Esophagus squamous epithelium (tissue), 5 donors: ENCODE measurements at places on chromosomes 13 and 19. TPM values are rescaled to one million over a fixed set of nuclear protein-coding genes. Genes with fewer than 3 reads are reported as not detected.

Gene CRX
- total RNA-seq, result not detected

GRCh38 chr13:112624040-112624439, 36.1 kb upstream of the TUBGCP3 start:
- H3K4me1 ChIP-seq, result peaks cover 4% of the 10 kb centered on the region
- H3K4me3 ChIP-seq, result no peak overlapping the region
- H3K36me3 ChIP-seq, result no peaks in the 10 kb centered on the region
- no peak overlapping the region for H3K27ac ChIP-seq
- no peak for DNase-seq

DNA sequence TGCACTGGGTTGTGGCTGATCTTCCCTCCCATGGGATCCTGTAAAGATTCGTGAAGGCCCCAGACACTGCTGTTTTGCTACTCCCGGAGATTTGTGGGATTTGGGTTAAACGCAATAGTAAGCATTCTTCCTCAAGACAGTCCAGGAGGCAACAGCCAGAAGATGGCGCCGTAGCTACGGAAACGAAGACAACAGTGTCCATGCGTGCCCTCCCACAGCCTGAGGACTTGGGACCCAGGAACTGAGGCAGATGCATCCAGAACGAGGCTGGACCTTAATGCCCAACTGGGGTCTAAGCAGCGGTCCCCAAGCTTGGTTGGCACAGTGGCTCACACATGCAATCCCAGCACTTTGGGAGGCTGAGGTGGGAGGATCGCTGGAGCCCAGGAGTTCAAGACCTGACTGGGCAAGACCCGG, 57.6 kb upstream of the ZNF507 start:
- H3K27ac ChIP-seq, result peak overlapping the region; percentile 13
- no peaks in the 10 kb centered on the region for H3K27me3 ChIP-seq
- no peak for DNase-seq
- H3K4me3 ChIP-seq, result no peak overlapping the region

GRCh38 chr19:35013820-35014754, 14.0 kb downstream of the GRAMD1A start:
- peaks cover 8% of the 10 kb centered on the region for H3K36me3 ChIP-seq
- no peak overlapping the region for H3K27ac ChIP-seq
- no peaks in the 10 kb centered on the region for H3K27me3 ChIP-seq
- H3K4me1 ChIP-seq, result peaks cover 17% of the 10 kb centered on the region

Gene PLIN5
- 4.5 TPM for total RNA-seq

DNA sequence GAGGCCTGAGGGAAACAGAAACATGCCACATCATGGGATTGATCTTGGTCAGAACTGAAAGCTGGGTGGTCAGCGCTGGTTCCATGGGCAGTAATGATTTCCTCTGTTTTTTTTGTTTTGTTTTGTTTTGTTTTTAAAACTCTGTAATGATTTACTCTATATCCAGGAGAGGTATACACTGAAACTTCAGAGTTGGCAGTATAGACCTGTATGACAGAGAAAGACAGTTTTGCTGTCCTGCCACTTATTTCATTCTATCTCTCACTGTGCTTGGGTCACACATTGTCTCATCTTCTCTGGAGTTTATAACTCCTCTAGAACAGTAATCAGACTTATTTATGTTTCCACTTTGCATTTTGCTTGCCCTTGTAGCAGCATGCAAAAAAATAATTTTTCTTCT, 105.1 kb upstream of the SLITRK1 start:
- DNase-seq, result no peak
- H3K4me1 ChIP-seq, result no peaks in the 10 kb centered on the region
- no peaks in the 10 kb centered on the region for H3K36me3 ChIP-seq
- no peak overlapping the region for H3K4me3 ChIP-seq

Gene PPP2R1A
- 143 TPM for total RNA-seq

Gene WDR88
- total RNA-seq, result not detected

DNA sequence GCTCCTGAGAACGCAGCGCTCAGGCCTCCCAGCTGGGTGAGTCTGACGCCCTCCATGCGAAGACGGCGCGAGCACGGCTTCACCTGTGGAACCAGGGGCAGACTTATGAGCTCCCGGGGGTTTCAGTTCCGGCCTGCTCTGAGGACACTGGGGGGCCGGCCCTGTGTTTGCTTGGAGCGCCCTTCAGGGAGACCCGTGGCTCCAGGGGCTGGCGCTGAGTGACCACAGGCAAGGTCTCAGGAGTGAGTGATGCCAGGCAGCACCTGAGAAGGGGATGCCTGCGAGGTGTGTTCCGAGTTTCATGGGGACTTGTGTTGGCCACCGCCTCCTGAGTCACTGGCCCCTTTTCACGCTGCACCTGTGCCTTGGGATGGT, 4.5 kb downstream of the MCF2L start:
- no peaks in the 10 kb centered on the region for H3K36me3 ChIP-seq
- no peak overlapping the region for H3K27ac ChIP-seq
- peaks cover 4% of the 10 kb centered on the region for H3K27me3 ChIP-seq
- peaks cover 10% of the 10 kb centered on the region for H3K4me1 ChIP-seq
- no peak for DNase-seq

DNA sequence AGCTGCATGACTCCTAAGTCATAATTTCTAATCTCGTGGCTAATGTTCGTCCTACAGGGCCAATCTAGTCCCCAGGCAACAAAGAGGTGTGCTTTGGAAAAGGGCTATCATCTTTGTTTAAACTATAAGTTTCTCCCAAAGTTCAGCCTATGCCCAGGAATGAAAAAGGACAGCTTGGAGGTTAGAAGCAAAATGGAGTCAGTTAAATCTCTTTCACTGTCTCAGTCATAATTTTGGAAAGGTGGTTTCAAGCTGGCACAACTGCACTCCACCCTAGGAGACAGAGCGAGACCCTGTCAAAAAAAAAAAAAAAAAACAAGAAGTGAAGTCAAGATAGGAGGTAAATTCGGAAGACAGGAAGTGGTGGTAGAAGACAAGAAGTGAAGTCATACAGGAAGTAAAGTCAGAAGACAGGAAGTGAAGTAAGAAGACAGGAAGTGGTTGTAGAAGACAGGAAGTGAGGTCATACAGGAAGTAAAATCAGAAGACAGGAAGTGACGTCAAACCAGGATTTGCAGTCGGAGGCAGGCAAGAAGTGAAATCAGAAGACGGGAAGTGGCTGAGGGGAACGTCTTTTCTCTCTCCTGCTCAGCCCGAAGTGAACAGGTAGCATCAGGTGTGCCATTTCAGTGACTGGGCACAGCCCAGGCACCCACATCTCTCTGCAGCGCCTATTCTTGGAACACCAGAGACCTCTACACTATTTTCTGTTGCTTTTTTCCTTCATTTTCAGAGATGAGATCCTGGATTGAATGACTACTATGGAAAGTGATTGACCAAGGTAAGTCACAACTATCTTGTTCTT, 32.2 kb downstream of the GP6 start:
- no peak overlapping the region for H3K27ac ChIP-seq
- H3K27me3 ChIP-seq, result no peaks in the 10 kb centered on the region
- H3K36me3 ChIP-seq, result peaks cover 10% of the 10 kb centered on the region
- DNase-seq, result peak; percentile 40

GRCh38 chr19:36215276-36216123, 594 bp downstream of the ZNF146 start:
- H3K27me3 ChIP-seq, result no peaks in the 10 kb centered on the region
- peak overlapping the region; percentile 88 for H3K27ac ChIP-seq
- H3K4me3 ChIP-seq, result peak overlapping the region; percentile 76

GRCh38 chr13:102089722-102090121, 312.1 kb downstream of the FGF14 start:
- no peak overlapping the region for H3K4me3 ChIP-seq
- H3K27me3 ChIP-seq, result no peaks in the 10 kb centered on the region
- no peak overlapping the region for H3K27ac ChIP-seq
- no peak for DNase-seq
- no peaks in the 10 kb centered on the region for H3K4me1 ChIP-seq

GRCh38 chr13:69641773-69642172, 465.9 kb upstream of the ATXN8OS start:
- no peak overlapping the region for H3K4me3 ChIP-seq
- no peaks in the 10 kb centered on the region for H3K4me1 ChIP-seq
- no peaks in the 10 kb centered on the region for H3K36me3 ChIP-seq
- no peaks in the 10 kb centered on the region for H3K27me3 ChIP-seq
- H3K27ac ChIP-seq, result no peak overlapping the region
- DNase-seq, result no peak

Gene PCDH17
- 1.8 TPM for total RNA-seq

DNA sequence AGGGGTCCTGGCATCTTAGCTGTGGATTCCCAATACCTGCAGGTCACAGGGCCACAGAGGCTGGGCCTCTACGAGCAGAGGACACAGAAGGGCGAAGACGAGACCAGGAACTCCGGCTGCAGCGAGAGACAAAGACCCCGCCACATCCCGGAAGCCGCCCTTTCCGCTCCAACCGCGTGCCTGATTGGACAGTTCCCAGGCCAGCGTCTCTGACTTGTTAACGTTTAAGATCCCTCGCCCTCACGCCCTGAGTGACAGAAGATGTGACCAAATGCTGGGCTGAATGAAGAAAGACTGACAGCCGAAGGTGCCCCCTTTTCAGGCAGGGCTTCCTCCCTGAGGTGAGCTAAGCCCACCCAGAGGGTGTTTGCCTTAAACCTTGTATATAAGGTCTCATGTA, at the start of gene ZNF98:
Gene ZNF98 (minus strand): TSS at position 136 of the 400 bp plus-strand sequence. CDS start 122 bp downstream, at position 14.
- no peak for DNase-seq
- H3K4me3 ChIP-seq, result peak within 1 kb of the TSS; percentile 24
- H3K4me1 ChIP-seq, result no peaks in the 10 kb centered on the region
- H3K36me3 ChIP-seq, result no peaks in the 10 kb centered on the region
- H3K27ac ChIP-seq, result no peak within 1 kb of the TSS
- H3K27me3 ChIP-seq, result no peaks in the 10 kb centered on the region

Gene CD70
- not detected for total RNA-seq

DNA sequence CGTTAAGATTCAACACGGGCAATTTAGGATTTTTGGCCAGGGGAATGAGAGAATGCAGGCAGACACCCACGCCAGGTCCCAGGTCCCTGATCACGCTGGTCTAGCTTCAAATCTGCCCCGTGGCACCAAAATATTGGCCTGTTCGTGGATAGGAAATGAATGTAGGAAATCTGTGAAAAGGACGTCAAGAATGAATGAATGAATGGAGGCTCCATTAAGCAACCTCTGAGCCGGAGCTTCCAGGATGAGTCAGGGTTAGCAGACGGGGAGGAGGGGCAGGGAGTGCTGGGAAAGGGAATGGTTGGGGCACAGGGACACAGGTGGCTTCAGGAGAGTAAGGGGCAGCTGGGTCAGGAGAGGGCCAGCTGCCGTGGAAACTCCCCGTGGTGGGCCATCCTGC, 4.2 kb downstream of the SULT2B1 start:
- DNase-seq, result no peak
- peak overlapping the region; percentile 76 for H3K27ac ChIP-seq
- no peak overlapping the region for H3K4me3 ChIP-seq
- peaks cover 85% of the 10 kb centered on the region for H3K4me1 ChIP-seq
- peaks cover 19% of the 10 kb centered on the region for H3K36me3 ChIP-seq

DNA sequence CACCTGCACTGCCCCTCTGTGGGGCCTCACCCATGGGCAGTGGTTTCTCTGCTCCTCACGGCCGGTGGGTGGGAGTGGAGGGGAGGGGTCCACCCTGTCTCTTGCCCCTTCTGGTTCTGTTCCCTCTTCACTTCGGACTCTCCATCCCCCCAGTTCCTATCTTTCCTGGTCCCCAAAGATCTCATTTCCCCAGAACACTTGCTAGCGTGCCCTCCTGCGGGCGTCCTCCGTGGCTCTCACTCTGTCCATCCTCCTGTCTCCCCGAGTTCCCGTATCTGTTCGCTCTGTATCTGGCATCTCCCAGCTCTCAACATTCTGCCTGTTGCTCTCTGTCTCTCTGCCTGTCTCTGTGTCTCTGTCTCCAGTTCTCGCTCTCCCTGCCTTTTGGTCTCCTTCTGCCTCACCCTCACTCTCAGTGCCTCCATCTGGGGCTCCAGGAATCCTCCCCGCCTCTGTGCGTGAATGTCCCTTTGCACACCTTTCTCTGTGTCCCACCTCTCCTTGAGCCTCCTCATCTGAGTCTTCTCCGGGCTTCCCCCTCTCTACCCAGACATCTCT, 363 bp downstream of the SPIB start:
- no peaks in the 10 kb centered on the region for H3K36me3 ChIP-seq
- H3K27me3 ChIP-seq, result peaks cover 14% of the 10 kb centered on the region
- H3K27ac ChIP-seq, result no peak overlapping the region
- DNase-seq, result no peak
- no peak overlapping the region for H3K4me3 ChIP-seq

- H3K4me3 ChIP-seq, result no peak overlapping the region
- H3K27me3 ChIP-seq, result no peaks in the 10 kb centered on the region
- no peaks in the 10 kb centered on the region for H3K36me3 ChIP-seq
- H3K27ac ChIP-seq, result no peak overlapping the region
- no peak for DNase-seq
- H3K4me1 ChIP-seq, result no peaks in the 10 kb centered on the region
Observed at GRCh38 chr13:64538711-64539110, 2691.4 kb downstream of the PCDH9 start.

DNA sequence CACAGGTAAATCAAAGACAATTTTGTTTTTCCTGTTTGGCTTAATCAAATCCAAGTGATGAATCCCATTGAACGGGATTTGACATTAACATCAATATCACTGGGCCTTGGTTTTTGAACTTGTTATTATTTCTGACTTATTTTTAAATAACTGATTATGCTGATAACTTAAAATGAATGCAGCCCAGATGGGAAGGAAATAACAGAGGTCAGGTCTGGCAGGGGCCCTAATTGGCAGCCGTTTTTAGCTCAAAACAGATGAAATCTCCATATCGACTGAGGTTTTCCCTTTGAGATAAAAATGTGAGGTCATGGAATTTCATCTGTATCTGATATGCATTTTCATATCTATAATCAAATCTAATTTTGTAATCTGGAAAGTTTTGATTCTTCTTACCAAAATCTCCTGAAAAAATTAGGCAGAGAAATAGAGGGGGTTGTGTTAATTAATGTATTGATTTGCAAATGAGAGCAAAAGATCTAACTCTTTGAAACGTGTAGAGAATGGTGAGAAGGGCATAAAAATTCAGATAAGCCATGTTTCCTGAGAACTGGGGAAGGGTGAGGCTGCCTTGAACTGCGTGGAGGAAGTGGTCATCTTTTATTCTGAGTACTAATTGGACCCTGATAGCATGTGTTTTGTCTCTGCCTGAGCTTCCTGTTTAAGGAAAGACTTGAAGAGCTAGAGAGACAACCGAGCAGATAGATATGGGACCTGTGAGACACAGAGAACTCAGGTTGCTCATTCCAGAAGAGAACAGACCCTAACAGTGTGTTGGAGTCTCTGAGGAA, 98.2 kb upstream of the C1QTNF9B start:
- H3K27ac ChIP-seq, result no peak overlapping the region
- DNase-seq, result no peak
- H3K36me3 ChIP-seq, result no peaks in the 10 kb centered on the region
- H3K4me1 ChIP-seq, result no peaks in the 10 kb centered on the region
- H3K27me3 ChIP-seq, result no peaks in the 10 kb centered on the region

- H3K4me3 ChIP-seq, result no peak overlapping the region
- no peak for DNase-seq
- no peaks in the 10 kb centered on the region for H3K4me1 ChIP-seq
- no peaks in the 10 kb centered on the region for H3K27me3 ChIP-seq
Observed at GRCh38 chr13:107743100-107743499, 472.2 kb downstream of the LIG4 start.
